ENCODE measurements at places on chromosomes 6 and 20.

GRCh38 chr6:130825772-130826441 is 1.3 kb upstream of the SMLR1 start:
- no peak for DNase-seq

DNA sequence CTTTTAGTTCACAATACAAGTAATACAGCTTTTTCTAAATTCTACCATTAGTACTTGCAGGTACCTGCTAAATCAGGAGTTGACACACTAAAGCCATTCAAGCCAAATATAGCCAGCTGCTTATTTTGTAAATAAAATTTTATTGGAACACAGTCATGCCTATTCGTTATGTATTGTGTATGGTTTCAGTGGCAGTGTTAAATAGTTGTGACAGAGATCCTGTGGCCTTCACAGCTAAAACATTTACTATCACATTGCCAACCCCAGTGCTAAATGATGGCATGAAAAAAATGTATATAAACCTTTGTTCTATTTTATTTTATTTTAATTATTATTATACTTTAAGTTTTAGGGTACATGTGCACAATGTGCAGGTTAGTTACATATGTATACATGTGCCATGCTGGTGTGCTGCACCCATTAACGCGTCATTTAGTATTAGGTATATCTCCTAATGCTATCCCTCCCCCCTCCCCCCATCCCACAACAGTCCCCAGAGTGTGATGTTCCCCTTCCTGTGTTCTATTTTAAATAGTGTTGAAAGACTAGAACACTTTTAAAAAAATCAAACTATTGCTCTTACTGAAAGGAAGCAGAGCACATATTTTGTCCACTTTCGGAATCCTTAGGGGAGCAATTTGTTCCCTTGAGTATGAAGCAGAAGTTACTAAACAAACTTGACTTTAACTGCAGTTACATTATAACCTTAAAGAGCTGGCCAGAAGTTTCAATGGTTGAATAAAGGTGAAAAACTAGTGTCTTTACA is 115.7 kb downstream of the PRIM2 start:
- no peak for DNase-seq

DNA sequence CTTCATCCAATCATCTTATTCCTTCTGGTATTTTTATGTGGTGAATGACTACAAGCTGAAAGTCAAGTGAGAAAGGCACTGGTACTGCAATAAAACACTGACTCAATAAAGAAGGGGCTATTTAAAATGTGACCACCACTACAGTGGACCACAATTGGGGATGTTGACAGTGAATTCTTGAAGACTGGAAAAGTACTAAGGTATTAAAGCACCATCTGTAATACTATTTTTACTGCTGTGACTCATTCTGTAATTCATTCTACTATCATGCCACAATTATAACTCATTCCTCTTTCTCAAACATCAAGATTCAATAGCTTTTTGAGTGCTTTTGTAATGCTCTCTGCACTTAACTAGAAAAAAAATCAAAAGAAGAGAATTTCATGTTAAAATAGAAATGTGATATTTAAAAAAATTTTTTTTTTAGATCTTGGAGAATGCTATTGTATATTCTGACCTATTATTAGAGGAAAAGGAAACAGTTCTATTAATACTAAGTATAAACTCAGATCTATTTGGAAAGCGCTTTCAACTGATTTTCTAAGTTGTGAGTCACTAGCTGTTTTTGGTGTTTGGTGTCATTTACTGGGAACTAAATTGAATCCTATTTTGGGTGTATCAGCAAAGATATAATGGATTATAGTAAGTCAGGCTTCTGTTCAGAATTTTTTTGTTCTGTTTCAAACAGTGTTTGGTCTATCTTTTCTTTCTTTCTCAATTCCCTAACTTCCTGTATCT is 104.7 kb upstream of the TMEM170B start:
- no peak for DNase-seq

GRCh38 chr6:111256646-111257045 is 169.3 kb downstream of the SLC16A10 start:
- no peak for DNase-seq

GRCh38 chr20:3680701-3681351 is 984 bp downstream of the ADAM33 start:
- no peak for DNase-seq

GRCh38 chr6:157770946-157771345 is 52.1 kb upstream of the SNX9 start:
- no peak for DNase-seq
